NCI-H2107 (cell line): ENCODE measurements at places on chromosomes 12 and 14.

- DNase-seq, result no peak
Observed at GRCh38 chr12:118603610-118604361, 227.4 kb downstream of the SUDS3 start.

DNA sequence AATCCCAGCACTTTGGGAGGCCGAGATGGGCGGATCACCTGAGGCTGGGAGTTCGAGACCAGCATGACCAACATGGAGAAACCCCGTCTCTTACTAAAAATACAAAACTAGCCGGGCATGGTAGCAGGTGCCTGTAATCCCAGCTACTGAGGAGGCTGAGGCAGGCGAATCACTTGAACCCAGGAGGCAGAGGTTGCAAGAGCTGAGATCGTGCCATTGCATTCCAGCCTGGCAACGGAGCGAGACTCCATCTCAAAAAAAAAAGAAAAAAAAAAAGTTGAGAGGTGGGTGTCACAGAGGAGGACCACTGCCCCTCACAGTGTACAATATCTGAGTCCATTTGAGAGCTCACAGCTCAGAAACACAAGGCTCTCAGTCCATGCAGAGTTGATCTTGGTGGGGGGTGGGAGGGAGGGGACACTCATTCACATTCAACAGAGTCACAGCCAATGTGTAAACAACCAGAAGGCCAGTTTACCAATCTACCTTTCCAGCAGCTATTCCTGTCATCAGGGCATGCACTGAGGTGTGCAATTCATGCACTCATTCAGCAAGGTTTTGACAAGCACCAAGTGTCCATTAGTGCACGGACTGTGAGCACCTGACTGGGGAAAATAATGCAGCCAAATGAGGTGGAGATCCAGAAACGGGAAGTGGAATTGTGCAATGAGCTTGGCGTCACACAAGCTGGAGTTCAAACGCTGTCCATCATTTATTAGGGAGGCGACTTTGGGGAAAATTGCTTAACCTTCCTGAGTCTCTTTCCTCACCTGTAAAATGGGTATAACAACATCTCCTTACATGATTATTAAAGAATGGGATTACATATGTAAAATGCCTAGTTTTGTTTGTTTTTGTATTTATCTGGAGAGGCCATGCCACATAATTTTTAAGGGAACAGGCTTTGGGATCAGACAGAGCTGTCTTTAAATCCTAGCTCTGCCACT is 4.4 kb upstream of the EIF5 start:
- DNase-seq, result peak; percentile 43

GRCh38 chr12:79168687-79169086 is 304.1 kb downstream of the SYT1 start:
- no peak for DNase-seq

DNA sequence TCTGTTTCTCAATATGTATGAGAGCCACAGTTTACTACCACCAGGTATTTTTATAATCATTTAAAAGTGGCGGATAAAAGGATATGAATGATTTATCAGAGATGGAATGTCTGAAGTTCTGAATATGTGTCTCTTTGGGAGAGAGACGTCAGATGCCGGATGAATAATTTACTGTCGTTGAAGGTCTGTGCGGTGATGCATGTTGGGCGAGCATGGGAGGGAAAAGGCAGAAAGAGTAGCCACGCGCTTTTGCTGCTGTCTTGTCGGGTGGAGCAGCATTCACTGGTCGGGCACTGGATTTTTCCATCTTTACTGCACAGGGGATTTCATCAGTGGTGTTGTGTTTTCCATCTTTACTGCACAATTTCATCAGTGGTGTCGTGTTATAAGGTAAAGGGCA is 65.6 kb downstream of the SYNE2 start:
- DNase-seq, result no peak

GRCh38 chr12:75511116-75512048 is at the start of gene KRR1:
Gene KRR1 (minus strand): TSS chr12:75511609. CDS start chr12:75511597, 12 bp downstream.
- DNase-seq, result peak; percentile 96

- DNase-seq, result no peak
Observed at GRCh38 chr12:87270919-87271318, 758.3 kb downstream of the C12orf50 start.

- DNase-seq, result no peak
Observed at GRCh38 chr12:21775133-21775820, 771 bp upstream of the KCNJ8 start.

DNA sequence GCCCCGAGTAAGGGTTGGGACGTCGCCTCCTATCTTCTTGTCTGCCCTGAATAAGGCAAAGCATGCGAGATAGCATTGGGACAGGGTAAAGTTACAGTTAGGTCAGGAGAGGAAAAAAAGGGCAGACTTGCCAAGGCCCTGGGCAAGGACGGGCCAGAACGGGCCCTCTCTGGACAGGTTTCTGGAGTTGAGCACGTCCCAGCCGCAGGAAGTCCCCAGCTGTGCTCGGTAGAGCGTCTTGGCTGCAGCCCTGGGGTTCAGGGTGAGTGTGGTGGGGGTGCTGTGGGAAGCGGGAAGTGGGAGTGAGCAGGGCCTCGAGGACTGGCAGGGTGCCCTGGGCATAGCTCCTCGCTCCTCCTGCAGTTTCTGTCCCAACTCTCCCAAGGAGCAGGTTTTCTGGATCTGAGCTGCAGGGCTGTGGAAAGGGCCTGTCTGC is 5.4 kb downstream of the RPS6KL1 start:
- DNase-seq, result no peak

- no peak for DNase-seq
Observed at GRCh38 chr12:58712976-58713375, 207.3 kb downstream of the LRIG3 start.

DNA sequence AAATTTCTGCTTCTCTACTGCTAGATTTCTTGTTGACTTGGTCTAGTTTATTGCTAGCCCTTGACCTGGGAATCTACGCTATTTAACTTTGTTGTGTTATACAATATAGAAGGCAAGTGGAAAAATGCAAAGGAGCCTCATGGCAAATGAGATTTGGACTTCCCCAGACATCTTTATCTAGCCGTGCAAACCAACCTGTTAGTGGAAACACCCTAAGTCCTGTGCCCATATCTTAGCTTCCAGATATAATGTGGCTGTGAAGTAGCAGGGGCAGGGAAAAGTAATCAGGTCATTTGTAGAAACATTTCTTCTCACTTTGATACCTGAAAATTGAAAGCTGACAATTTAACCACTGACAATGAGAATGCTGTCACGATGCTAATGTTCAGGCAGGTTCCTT is 90.7 kb upstream of the ATP2B1 start:
- DNase-seq, result no peak
